ENCODE measurements at places on chromosomes 2 and 18.

DNA sequence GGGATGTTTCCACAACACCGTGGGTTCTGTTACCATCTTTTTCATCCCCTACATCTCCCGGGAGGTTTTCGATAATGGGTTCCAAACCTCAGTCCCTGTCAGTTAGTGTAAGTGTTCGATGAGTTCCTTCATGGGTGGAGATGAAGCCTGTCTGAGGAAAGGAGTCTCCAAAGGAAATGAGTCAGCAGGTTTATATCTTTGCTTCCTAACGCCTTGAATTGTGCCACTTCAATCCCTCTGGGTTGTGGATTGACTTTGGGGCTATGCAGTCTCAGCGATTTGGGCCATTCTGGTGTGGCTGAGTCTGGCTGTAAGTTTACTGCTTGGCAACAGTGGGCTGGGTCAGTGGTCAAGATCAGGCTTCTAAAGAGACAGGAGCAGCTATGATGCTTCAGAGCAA lies 1.2 kb downstream of the SERPINB5 start:
- DNase-seq, result no peak

DNA sequence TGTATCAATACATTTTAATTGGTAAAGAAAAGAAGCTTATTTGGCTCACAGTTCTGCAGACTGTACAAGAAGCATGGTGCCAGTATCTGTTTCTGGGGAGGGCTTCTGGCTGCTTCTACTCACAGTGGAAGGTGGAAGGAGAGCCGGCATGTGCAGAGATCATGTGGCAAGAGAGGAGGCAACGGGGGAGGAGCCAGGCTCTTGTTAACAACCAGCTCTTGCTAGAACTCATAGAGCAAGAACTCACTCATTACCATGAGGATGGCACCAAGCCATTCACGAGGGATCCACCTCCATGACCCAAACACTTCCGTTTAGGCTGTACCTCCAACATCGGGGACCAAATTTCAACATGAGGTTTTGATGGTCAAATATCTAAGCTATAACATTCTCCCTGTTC lies 7.5 kb downstream of the PARD6G start:
- DNase-seq, result no peak

DNA sequence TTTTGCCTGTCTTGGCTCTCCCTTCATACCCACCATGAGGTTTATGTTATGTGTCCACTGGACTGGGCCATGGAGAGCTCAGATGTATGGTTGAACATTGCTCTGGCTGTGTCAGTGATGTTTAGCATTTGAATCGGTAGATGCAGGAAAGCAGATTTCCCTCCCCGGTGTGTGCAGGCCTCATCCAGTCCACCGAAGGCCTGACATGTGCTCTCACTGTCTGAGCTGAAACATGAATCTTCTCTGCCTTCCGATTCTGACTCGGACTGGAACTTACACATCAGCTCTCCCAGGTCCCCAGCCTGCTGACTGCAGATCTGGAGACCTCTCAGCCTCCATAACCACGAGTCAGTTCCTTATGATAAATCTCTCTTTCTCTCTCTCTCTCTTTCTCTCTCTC lies 72.4 kb upstream of the SLC66A3 start:
- DNase-seq, result no peak

- DNase-seq, result no peak
Observed at GRCh38 chr2:10764896-10765295, 43.5 kb downstream of the ATP6V1C2 start.

Data from cortex of kidney (tissue), 1 donor.